ENCODE measurements at places on chromosomes 1 and 21. TPM values are rescaled to one million over a fixed set of nuclear protein-coding genes. Genes with fewer than 3 reads are reported as not detected.

GABPB2 gene
- polyA plus RNA-seq = 16.2 TPM

UCK2 gene
- polyA plus RNA-seq = 24.0 TPM

FAM72B gene
- 6.0 TPM for polyA plus RNA-seq

GJA8 gene
- 0.80 TPM for polyA plus RNA-seq

DNALI1 gene
- 63.0 TPM for polyA plus RNA-seq

C1orf105 gene
- not detected for polyA plus RNA-seq

HES5 gene
- polyA plus RNA-seq = not detected

CNR2 gene
- polyA plus RNA-seq = 0.08 TPM

KIRREL1 gene
- 182 TPM for polyA plus RNA-seq

S100A14 gene
- polyA plus RNA-seq = 16.8 TPM

ZNF683 gene
- not detected for polyA plus RNA-seq

FCRL3 gene
- polyA plus RNA-seq = not detected

SLC45A1 gene
- polyA plus RNA-seq = 2.8 TPM

LRRC53 gene
- not detected for polyA plus RNA-seq

S1PR1 gene
- 15.6 TPM for polyA plus RNA-seq

CFHR1 gene
- polyA plus RNA-seq = 0.42 TPM

CCDC190 gene
- polyA plus RNA-seq = not detected

SPATA21 gene
- polyA plus RNA-seq = 0.40 TPM

CELA2A gene
- polyA plus RNA-seq = 0.70 TPM

BGLAP gene
- 4.8 TPM for polyA plus RNA-seq

CFAP45 gene
- 3.8 TPM for polyA plus RNA-seq

URB1 gene
- 14.9 TPM for polyA plus RNA-seq

TFF2 gene
- polyA plus RNA-seq = not detected
